KBM-7 (cell line): ENCODE measurements at places on chromosomes 5 and 9.

DNA sequence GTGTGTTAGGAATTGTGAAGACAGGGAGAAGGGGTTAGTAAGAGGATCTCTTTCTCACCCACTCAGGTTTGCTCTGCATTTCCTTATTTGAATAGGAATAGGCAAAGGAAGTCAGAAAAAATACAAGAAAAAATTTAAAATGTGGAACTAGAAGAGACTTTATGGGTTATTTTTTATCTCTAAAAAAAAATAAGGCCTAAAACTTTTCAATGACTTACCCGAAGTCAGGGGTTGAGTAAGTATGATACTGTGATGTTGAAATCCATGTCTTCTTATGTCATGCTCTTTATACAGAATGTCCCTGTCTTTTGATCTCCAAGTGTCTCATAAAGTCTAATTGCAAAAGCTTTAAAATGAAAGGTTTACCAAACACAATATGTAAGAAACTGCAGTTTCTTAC is 148.3 kb upstream of the PIK3R1 start:
- DNase-seq, result no peak

- DNase-seq, result no peak
Measured at GRCh38 chr5:106768392-106768791, 902.3 kb downstream of the EFNA5 start.

DNA sequence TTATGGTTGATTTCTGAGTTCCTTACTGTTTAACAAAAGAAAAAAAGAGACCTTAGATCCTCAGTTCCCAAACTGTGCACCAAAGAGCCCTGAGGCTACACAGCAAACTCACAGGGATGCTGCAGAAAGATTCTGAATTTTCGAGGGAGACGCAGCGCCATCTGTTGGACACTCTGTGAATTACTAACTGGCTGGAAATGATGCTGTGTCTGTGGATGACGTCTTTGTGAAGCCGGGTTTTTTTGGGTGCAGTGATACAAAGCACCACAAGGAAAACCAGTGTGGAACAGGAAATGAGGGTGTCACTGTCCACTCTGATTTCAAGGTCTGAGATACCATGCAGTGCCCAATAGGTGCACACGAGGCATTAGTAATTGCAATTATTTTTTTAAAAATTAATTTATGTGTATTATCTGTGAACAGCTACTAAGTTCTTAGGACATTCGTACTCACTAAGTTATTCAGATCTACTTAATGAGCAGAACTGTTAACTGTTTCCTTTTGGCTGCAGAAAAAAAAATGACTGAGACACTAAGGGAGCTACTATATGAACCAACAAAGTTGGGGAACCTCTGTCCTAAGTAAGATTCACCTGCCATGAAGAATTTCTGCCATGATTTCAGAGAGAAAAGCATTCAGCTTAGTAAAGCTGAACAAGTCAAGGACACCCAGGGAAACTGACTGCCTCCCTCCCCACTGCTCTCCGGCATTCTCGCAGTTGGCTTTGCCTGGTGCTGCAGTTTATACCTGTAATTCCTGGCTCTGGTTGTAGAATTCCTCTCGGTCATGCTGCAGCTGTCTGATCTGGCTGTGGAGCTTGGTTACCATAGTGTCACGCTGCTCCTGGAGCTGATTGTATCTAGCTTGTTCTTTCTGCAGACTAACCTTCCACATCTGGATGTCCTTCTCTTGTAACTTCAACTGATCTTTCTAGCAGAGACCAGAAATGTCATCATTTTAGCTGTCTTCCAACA is 23.4 kb downstream of the SPACA9 start:
- peak; percentile 91 for DNase-seq

DNA sequence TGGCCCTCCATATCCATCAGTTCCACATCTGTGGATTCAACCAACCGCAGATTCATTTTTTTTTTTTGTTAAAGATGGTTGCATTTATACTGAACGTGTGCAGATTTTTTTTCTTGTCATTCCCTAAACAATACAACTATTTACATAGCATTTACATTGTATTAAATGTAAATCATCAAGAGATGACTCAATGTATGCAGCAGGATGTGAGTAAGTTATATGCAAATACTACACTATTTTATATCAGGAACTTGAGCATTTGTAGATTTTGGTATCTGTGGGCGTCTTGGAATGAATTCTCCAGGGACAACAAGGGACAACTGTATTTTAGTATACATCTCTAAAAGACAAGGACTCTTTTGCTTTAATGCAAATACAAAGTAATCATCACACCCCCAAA is 299.2 kb upstream of the ZNF608 start:
- no peak for DNase-seq

DNA sequence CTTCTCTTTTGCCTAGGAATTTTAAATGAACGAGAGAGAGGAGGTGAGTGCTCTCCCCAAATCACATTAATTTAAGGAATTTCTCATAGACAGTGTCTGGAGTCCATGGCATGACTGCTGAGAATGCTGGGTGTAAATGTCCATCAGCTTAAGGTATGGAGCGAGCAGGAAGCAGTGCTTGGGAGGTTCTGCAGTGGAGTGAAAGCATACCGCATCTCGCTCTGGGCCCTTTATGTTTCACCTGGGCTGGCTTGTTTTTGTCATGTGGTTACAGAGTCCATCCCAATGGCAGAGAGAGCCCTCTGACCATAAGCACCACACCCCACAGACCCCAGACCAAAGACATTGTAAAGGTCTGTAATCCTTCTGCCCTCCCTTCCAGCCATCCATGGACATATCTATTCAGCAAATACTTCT is 20.6 kb upstream of the TNFAIP8 start:
- DNase-seq, result no peak

GRCh38 chr5:132110930-132111329 is 37.3 kb downstream of the CSF2 start:
- DNase-seq, result no peak

- no peak for DNase-seq
Measured at GRCh38 chr9:34675869-34676268, 13.4 kb upstream of the CCL27 start.

- no peak for DNase-seq
Measured at GRCh38 chr5:134267366-134268018, 41.6 kb upstream of the PPP2CA start.

DNA sequence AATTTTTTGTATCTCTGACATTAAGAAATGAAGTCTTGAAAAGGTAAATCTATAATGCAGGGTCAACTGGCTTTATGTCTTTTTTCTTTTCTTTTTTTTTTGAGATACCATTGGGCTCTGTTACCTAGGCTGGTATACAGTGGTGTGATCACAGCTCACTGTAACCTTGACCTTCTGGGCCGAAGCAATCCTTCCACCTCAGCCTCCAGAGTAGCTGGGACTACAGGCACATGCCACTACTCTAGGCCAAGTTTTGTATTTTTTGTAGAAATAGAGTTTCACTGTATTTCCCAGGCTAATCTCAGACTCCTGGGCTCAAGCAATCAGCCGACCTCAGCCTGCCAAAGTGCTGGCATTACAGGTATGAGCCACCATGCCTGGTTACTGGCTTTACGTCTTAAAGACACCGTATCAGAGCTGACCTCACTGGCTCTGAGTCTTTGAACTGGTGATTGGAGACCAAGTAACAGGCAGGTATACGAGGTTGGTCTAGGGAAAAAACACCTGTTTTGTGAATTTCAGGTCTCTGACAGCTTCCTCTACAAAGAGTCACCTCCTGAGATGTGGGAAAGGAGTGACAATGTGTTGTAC is 70.4 kb upstream of the GPBP1 start:
- no peak for DNase-seq

- no peak for DNase-seq
Measured at GRCh38 chr5:134479839-134480238, 45.6 kb upstream of the JADE2 start.

DNA sequence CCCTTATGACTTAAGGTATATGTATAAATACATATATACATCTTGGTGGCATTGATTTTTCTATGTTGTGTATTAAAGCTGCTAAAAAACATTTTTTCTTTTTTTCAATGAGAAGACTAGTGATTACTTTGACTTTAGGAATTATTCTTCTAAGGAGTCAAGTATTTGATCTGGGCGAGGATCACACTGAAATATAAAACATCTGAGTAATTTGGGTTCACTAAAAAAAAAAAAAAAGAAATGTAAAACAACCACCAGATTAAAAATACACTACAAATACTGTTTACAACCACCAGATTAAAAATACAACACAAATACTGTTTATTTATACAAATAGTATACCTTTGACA is 9.0 kb downstream of the UBAP1 start:
- no peak for DNase-seq

- no peak for DNase-seq
Measured at GRCh38 chr9:112332214-112332613, 1.2 kb downstream of the PTBP3 start.

DNA sequence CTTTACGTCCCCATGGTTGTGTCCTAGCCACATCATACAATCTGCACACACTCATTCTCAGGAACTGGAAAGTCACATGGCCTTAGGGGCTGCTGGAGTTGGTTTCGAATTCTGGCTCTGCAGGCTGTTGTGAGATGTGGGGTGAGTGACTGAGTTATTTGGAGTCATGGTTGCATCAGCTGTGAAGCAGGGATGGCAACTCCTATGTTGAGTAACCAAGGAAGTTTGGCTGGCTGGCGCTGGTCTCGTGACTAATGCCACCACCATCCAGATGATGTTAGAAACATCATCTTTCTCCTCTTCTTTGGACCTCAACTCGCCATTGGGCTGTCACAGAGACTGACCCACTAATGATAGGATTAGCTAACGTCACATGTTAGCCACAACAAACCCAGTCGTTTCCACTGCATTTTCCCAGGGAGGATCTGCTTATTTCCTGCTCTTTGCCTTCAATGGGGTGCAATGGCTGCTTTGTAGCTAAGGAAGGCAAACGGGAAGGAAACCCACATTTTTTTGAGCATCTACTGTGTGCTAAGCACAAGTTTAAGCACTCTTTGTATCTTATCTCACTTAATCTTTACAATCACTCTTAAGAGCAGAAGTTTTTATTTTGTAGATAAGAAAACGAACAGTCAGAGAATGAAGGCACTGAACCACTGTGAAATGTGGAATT is 78.1 kb upstream of the UBTD2 start:
- no peak for DNase-seq

DNA sequence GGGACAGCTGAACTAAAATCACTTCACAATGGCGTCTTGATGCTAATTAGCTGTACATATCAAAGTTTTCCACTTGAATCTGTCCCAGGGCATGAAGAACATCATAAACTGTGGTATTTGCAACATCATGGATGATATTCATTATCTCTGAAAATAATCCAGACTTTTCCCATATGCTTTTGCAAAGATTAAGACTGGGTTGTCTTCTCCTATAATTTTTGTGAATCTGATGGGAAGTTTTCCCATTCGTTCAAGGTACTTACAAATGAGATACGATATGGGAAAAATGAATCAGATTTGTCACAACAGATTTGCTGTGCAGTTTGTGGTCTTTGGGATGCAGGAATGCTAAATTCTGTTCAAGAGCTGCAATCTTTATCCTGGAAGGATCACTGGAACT is 17.4 kb upstream of the ADAMTS16 start:
- DNase-seq, result no peak

GRCh38 chr5:113169720-113170119 is 193.1 kb downstream of the DCP2 start:
- DNase-seq, result no peak

DNA sequence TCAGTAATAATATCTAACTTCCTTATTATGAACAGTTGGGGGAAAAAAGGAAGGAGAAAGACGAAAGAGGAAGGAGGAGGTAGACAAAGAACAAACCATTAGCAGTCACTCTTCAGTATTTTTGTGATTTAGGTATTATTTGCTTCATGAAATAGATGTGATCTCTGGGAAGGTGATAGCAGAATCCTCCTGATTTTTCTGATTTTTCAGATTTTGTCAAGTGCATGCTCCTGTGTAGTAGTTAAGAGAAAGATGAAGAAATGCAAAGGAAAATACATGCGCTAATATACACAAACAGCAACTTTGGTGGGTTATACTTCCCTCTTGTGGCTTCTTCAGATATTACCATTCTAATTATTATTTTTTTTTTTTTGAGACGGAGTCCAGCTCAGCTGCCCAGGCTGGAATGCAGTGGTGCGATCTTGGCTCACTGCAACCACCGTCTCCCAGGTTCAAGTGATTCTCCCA is 31.6 kb downstream of the LMNB1 start:
- DNase-seq, result peak; percentile 77

- no peak for DNase-seq
Measured at GRCh38 chr9:132001567-132001966, 78.1 kb downstream of the MED27 start.

- DNase-seq, result no peak
Measured at GRCh38 chr9:134875371-134875770, 5.2 kb upstream of the FCN2 start.

DNA sequence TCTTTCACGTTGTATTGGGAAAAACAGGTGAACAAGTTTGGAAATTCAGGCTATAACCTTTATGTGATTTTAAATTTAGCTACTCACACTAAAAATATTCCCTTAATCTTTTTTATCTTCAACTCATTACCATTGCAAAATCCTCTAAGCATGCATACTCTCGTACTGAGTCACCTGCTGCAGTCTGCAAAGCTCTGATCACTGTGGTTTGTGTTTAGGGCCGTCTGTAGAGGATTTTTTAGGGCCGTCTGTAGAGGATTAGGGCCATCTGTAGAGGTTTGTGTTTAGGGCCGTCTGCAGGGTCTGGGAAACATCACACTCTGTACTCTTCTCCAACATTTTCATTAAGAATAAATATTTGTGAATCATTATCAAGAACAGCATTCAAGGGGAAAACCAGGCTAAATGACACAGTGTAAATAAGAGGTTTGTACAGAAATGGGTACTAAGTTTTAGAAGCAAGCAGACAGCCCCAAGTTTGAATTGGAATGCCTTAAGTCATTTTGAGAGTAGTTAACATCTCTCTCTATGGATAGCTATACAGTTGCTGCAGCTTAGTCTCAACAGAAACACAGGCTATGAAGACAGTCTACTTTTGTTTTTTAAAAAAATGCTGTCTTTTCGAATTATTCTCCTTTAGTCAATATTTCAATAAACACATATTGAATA is 155.0 kb upstream of the TSLP start:
- DNase-seq, result peak; percentile 16

GRCh38 chr5:55568654-55569512 is 34.1 kb upstream of the PLPP1 start:
- peak; percentile 40 for DNase-seq

DNA sequence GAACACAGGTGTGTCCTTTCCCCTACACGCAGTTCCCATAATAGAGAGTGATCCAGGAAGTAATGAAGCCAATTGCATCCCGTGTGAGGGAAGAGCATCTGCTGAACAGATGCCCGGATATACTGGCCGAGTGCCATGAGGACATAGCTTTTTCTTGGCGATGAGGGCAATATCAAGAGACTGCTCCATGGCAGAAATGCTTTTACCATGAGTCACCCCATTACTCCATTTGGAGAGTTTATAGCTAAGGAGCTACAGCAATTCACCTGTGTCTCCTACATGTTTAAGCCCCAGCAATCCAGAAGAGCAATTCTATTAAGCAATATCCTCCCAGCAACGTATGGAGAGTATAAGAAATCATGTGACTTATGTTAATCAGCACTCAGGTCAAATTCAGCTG is 222.0 kb upstream of the KLF4 start:
- DNase-seq, result no peak
